Chondrocyte (in vitro differentiated cells): ENCODE measurements at places on chromosomes 16 and 17. TPM values are rescaled to one million over a fixed set of nuclear protein-coding genes. Genes with fewer than 3 reads are reported as not detected.

GRCh38 chr17:29376667-29377270 is 13.4 kb upstream of the TAOK1 start:
- DNase-seq: no peak

GRCh38 chr16:54939510-54940278 is 9.0 kb downstream of the IRX5 start:
- peak; percentile 80 for DNase-seq

DNA sequence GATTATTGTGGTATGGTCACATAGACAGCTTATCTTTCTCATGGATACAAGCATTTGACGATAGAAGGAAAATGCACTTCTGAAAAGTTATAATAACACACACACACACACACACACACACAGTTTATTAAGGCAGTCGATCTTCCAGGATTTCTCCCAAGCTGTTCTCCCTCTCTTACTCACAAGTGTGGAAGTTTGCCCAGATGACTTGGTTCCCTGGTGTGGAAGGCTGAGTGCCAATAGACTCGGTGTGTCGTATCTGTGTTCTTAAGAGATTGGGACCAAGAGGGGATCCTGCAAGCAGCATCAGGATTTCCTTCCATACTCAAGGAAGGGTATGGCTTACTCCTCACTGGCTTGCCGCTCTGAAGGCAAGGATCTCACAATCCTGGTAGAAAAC is 279.6 kb downstream of the HS3ST3B1 start:
- DNase-seq: no peak

The SNX11 gene
- 22.3 to 24.7 TPM (median 22.5 TPM) in 3 replicates for total RNA-seq

- DNase-seq: peak; percentile 29
Observed at GRCh38 chr16:75202069-75202590, 4.8 kb downstream of the CTRB2 start.

DNA sequence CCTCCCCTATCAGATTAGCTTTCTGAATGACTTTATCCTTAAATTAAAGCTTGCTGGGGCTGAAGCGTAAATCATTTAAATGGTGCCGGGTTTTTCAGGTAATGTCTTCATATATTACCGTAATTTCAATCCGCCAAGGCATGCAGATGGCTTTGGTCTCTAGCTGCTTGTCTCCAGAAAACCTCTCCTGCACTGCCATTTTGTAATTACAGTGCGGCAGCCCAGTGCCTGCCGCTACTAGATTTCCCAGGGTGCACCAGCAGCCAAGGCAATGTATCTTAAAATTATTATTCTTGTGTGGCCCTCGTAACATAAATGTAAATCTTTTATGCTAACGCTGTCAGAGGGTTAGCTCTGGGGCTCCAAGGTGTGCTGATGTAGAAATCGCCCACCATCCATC is 208.5 kb downstream of the TMEM114 start:
- DNase-seq: no peak

DNA sequence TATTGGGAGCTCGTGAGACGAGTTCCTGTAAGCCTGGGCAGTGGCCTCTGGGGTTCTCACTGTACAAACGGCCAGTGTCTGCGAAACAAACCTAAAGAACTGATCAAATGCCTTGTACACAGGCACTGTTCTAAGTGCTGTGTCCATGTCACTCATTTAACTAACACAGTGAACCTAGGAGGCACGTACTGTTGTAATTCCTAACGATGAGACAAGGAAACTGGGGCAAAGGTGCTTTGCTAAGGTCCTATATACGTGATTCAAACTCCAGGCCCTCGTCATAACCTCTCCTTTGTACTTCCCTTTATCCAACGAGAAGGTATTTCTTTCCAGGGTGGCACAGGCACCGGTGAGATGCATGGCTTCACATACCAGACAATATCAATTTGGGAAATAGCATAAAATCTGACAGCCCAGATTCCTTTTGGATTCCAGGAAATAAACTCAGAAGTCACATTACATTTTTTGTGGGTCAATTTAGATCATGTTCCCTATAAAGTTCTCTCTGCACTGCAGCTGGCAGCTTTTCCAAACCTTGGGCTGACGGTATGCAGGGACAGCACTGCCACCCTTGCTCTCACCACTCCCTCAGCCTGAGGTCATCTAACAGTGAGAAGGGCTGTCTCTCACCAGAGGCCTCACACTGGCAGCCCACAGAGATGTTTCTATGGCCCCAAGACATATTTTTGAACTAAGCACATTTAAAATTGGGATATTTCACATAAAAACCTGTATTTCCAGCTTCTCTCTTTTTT is 18.3 kb downstream of the GLYR1 start:
- DNase-seq: no peak

The SCGB1C2 gene
- total RNA-seq: not detected in 3 replicates

- DNase-seq: no peak
Observed at GRCh38 chr16:81651758-81652718, 127.1 kb upstream of the PLCG2 start.

GRCh38 chr17:71922439-71922838 is 198.4 kb upstream of the SOX9 start:
- no peak for DNase-seq

GRCh38 chr16:81140930-81141780 is 45.0 kb upstream of the GCSH start:
- no peak for DNase-seq

- DNase-seq: no peak
Observed at GRCh38 chr16:31157136-31157535, 7.3 kb upstream of the PRSS36 start.

DNA sequence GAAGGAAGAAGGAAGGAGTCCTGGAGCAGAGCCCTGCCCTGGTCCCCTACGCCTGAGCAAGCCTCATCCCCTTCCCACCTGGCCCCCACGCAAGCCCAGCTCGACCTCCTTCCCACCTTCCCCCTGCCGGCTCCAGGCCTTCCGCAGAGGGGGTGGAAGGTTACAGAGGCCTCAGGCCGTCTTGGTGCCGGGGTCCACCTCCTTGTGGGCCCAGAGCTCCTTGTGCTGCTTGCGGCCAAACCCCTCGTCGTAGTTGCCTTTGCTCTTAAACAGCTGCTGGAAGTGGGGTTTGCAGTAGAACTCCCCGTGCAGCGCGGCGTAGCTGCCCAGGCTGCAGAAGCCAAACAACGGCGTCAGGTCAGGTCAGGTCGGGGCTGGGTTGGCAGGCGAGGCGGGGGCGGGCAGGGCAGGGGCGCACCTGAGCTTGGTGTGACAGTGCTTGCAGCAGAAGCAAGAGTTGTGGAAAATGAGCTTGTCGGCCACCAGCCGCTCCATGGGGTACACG is 1.5 kb downstream of the LIMD2 start:
- no peak for DNase-seq

The IL17C gene
- total RNA-seq: not detected in 3 replicates

The SMPD3 gene
- total RNA-seq: 0.07 TPM in 1 of 3 replicates, not detected in the others

GRCh38 chr17:45146890-45147580 is 1.2 kb upstream of the HEXIM1 start:
- DNase-seq: peak; percentile 60

GRCh38 chr17:46822388-46822921 is 4.0 kb upstream of the WNT3 start:
- DNase-seq: no peak

DNA sequence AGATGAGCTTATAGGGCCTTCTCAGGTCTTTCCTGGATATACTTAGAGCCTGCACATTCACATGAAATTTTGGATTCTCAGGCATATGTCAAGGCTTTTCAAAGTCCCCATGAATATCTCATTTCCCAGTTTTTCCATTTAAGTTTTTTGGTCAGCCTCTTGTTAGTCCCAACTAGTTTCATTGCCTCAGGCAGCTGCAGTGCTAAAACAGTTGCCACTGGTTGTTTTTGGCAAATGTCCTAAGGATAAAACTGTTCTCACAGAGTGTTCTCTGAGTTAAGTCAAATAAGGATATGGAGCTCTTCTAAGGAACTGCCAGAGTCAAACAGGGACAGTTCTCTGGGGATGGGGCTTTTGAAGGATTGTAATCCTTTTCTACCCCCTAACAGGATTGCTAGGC is 39.9 kb upstream of the ABCC11 start:
- DNase-seq: no peak

- no peak for DNase-seq
Observed at GRCh38 chr17:78965491-78965924, 14.2 kb downstream of the LGALS3BP start.

The TBC1D3G gene
- not detected in 3 replicates for total RNA-seq

- no peak for DNase-seq
Observed at GRCh38 chr16:75063549-75064088, 53.0 kb downstream of the LDHD start.

DNA sequence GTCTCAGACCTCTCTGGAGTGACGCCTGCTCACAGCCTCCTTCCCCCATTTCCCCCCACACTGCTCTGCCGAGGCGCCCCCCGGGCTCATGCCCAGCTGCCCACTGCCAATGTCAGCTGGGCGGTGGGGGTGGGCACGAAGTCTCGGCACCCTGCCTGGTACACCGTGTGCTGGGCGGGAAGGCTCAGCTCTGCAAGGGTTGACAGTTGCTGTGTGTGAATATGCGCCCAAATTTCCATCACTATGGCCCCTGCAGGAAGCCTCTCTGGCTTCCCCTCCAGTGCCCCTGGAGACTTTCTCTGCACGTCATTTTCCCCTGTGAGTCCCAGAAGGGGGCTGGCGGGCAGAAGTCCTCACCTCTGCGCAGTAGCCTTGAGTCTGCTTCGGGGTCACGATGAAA is 11.6 kb upstream of the CAMKK1 start:
- DNase-seq: no peak

DNA sequence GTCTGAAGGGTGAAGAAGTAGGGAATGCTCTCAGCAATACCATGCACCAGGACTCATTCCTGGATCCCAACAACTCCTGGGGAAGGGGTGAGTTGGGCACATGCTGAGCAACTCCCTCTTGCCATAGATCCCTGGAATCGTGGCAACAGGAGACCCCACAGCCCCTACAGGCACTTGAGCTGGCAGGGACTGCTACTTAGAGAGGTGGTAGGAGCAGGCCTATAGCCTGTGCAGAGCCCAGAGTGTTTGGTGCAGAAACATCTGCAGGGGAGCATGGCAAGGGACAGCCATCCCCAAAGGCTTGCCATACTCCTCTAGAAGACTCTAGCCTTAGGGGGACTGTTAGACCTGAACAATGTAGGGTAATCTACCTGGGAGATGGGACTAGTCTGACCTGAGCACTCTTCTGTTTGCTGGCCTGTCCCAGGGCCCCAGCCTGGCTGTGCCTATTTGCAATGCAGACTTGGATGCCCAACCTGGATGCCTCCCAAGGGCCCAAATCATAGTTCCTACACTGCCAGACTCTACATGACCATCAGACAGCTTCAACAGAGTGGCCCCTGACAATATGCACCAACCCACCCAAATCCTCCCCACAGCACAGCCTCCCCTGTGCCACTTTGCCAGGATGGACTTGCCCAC is 568.6 kb upstream of the KIF2B start:
- no peak for DNase-seq

GRCh38 chr17:68385490-68386215 is 71.6 kb downstream of the WIPI1 start:
- DNase-seq: peak; percentile 18

The CRISPLD2 gene
- 1.7 to 12.1 TPM (median 11.7 TPM) in 3 replicates for total RNA-seq

The RAB37 gene
- 0.15 TPM in 1 of 3 replicates, not detected in the others for total RNA-seq

The RASL10B gene
- 8.4 to 21.3 TPM (median 19.1 TPM) in 3 replicates for total RNA-seq

The TMEM238L gene
- not detected in 3 replicates for total RNA-seq

- no peak for DNase-seq
Observed at GRCh38 chr17:71527311-71527710, 593.5 kb upstream of the SOX9 start.

GRCh38 chr17:49120166-49120565 is 12.4 kb upstream of the B4GALNT2 start:
- DNase-seq: no peak

The TNFRSF12A gene
- 156 to 177 TPM (median 165 TPM) in 3 replicates for total RNA-seq

- no peak for DNase-seq
Observed at GRCh38 chr16:82329504-82330192, 159.6 kb upstream of the MPHOSPH6 start.

DNA sequence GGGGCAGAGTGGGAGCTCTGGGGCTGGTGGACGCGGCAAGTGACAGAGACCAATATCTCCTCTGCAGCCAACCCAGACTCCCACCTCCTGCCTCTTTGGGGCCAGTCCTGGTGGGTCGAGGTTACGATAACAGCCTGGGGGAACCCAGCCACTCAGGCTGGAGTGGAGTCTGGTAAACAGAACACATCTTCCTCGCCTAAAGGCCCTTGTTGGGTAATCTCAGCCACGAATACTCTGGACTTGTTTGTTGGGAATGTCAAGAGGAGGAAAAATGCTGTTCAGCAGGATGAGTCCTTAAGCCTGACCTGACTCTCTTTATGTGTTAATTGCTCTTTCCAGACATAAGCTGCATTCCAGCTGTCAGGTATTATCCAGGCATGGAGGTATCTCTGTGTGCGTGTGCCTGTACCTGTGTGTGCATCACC is 8.0 kb upstream of the SPNS2 start:
- DNase-seq: no peak

The ZPBP2 gene
- total RNA-seq: not detected in 3 replicates

The SHISA9 gene
- total RNA-seq: 0.12 to 3.1 TPM (median 1.6 TPM) in 3 replicates

- DNase-seq: no peak
Observed at GRCh38 chr17:74744714-74745547, 3.5 kb upstream of the NHERF1 start.

GRCh38 chr16:48052731-48053417 is 102.9 kb downstream of the ABCC12 start:
- no peak for DNase-seq

GRCh38 chr17:41287050-41287449 is 11.6 kb downstream of the KRTAP9-7 start:
- no peak for DNase-seq

The KRTAP16-1 gene
- total RNA-seq: not detected in 3 replicates

DNA sequence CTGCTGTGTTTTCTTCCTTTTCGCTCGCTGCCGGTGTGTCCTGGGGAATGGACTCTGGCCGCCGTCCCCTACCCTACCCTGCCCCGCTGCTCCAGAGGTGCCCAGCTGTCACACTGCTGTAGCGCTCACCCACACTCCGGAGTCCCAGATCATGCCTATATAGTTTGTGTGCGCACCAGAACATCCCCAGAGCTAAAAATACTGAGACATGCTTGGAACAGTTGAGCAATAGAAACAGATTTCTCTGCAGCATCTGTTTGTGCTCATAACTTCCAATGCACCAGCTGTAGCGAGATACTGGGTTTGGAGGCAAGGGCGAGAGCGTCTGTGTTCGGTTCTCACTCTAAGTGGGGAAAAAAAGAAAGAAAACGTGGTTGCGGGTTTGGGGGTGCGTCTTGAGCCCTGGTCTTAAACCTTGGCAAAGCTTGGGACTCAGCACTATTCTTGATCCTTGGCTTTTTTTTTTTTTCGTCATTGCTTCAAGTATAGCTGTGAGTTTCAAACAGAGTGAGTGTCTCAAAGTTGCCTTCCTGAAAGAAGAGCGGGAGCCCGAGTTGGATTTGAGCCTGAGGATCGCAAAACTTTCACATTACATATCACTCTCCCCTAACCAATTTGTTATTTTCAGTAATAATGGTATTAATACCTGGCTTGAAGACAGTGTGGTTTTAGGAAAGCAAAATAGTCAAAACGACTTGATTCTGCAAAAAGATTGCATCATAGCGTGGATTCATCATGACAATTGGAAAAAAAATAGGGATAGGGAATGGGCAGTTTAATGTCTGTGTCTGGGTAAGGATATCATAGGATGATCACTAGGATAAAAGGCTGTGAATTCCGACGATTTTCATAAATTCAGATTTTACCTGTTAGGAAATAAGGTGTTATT is 621 bp downstream of the KCNJ2 start:
- no peak for DNase-seq
